Stimulated activated CD8-positive, alpha-beta memory T cell treated with anti-CD3 and anti-CD28 coated beads, Interleukin-2, amount 100 ng/mL, for 1 hour (primary cell): ENCODE measurements at places on chromosomes 12 and 14.

- no peak for DNase-seq
These were observed 37.3 kb downstream of the VDR start for GRCh38 chr12:47867495-47867941.

GRCh38 chr14:100972118-100972897 is 68.8 kb upstream of the RTL1 start:
- no peak for DNase-seq

GRCh38 chr12:16568873-16569272 is 37.1 kb downstream of the LMO3 start:
- no peak for DNase-seq

- DNase-seq: no peak
These were observed 762 bp downstream of the PPP2R5E start for GRCh38 chr14:63542231-63542999.

DNA sequence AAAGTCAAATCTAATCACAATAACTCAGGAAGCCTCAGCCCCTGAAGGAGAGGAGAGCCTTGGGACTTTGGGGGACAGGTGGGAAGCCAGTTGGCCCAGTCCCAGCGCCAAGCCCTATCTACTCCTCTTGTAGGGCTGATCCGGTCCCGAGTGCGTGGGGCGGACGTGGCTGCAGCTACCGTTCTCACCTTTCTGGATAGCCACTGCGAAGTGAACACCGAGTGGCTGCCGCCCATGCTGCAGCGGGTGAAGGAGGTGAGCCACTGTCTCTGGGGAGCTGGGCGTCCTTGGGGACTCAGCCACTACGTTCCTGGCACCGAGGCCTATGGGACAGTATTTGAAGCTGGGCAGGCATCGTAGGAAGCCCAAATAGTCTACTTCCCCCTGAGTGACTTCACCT is 68.4 kb downstream of the GALNT16 start:
- no peak for DNase-seq

DNA sequence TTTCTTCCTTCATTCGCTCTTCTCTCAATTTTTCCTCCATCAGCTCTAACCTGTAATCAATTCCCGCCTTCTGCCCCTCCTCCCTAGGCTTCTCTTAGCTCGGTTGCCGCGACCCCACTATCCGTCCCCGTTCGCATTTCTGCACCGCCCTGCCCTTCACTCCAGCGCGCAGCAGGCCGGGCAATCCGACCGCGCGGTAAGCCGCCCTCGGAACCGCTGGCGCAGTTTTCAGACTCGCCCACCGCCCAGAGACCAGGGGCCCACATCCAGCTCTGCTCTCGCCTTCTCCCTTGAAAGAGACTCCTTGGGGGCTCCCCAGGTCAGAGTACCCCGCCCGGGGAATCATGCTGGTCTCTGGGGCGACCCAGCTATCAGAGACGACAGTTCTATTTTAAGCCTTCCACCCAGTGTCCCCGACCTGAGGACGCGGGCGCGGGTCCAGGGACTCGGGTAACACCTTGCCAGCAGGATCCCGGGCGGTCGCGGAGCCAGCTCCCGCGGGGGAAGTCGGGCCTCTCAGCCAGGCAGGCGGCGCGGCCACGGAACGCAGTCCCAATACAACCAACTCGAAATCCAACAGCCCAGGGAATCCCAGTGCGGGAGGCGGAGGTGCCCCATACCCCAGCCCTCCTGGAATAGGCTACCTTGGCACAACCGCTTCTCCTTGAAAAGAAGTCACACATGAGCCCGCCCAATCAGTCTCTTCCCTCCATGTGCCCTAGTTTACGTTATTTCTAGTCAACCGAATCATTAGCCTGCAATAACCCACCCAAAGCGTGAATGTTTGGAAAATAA is 5.7 kb upstream of the SLC38A4 start:
- DNase-seq: no peak
